Epithelial cell of proximal tubule (primary cell): ENCODE measurements at places on chromosomes 1 and 21.

GRCh38 chr1:5991381-5992025 is 722 bp downstream of the NPHP4 start:
- no peak for DNase-seq

GRCh38 chr1:6410248-6410893 is 9.3 kb downstream of the HES2 start:
- DNase-seq: no peak

DNA sequence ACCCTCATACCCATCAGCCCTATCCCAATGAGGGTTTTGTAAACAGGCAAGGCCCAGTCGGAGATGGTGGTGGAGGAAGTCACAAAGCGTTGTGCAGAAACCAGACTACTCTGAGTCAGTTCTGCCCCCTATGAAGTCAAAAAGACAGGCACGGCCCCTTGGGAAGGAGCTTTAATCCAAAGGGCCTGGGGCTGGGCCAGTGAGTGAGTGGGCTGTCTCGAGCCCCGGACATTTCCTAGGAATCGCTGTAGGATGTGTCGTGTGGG is 442 bp upstream of the AHCYL1 start:
- DNase-seq: no peak

GRCh38 chr1:119713749-119714456 is 2.2 kb downstream of the PHGDH start:
- DNase-seq: no peak

DNA sequence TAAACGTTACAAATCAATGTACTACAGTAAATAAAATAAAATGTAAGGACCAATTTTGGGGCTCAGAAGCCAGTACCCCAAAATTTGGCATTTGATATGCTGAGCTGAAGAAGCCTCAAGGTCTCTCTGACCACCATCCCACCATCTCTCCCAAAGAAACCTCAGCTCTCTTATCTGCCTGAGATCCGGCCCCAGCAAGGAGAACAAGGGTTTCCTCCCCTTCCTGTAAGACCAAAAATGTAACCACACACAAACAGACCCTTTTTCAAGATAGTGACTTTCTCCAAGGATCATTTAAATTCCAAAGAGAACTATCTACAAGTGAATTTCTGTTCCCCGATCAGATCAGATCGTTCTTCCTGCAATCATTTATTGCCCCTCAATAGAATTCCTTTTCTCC is 68.1 kb upstream of the SLC45A1 start:
- DNase-seq: no peak
